Uterus (tissue), 4 donors: ENCODE measurements at places on chromosomes 4 and X. TPM values are rescaled to one million over a fixed set of nuclear protein-coding genes. Genes with fewer than 3 reads are reported as not detected.

DNA sequence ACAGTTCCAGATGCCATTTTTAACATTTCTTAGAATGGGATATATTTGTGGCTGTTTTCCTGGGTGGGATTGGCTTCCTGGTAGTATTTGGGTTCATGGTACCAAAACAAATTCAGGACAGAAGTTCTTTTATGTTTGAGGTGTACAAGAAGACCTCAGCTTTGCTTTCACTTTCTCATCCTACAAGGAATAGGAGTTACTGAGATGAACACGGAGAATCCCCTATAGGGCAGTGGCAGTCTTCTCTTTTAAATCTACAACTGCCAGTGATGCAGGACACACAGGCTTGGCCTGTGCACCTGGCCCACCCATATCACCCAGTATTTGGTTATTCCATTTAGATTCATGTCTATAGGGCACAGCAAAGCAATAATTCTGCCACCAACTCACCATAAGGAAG is 35.2 kb downstream of the SLC10A7 start:
- DNase-seq: no peak

GRCh38 chrX:37388413-37388812 is 39.2 kb downstream of the PRRG1 start:
- DNase-seq: no peak

GABRE gene
- 27.0 TPM for total RNA-seq

- DNase-seq: no peak
Measured at GRCh38 chr4:150308824-150309472, 230.7 kb downstream of the DCLK2 start.

GRCh38 chr4:93187892-93188291 is 640.7 kb upstream of the ATOH1 start:
- DNase-seq: no peak

MAGEA6 gene
- 0.21 TPM for total RNA-seq

TMEM156 gene
- not detected for total RNA-seq

GRCh38 chr4:40848251-40848650 is 98.5 kb downstream of the NSUN7 start:
- DNase-seq: no peak

GRCh38 chrX:115941388-115941787 is 229.2 kb upstream of the AGTR2 start:
- no peak for DNase-seq

DNA sequence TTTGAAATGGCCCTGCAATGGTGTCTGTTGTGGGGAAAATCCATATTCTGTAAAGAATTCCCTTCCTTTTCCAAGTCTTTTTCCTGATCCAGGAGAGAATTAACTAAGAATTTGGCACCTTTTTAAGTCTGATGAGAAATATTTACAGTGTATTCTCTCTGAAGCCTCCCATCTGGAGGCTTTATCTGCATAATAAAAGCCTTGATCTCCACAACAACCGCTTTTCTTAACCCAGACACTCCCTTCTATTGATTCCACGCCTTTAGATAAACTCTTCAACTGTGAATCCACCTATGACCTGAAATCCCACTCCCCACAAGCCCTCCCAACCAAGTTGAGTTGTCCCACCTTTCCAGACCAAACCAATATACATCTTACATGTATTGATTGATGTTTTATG is 43.1 kb upstream of the TMPRSS11E start:
- no peak for DNase-seq
